Renal cortex interstitium (tissue), 15 donors: ENCODE measurements at places on chromosomes 4 and X. TPM values are rescaled to one million over a fixed set of nuclear protein-coding genes. Genes with fewer than 3 reads are reported as not detected.

GRCh38 chr4:48147621-48148020 is 13.6 kb upstream of the TXK start:
- DNase-seq: no peak

DNA sequence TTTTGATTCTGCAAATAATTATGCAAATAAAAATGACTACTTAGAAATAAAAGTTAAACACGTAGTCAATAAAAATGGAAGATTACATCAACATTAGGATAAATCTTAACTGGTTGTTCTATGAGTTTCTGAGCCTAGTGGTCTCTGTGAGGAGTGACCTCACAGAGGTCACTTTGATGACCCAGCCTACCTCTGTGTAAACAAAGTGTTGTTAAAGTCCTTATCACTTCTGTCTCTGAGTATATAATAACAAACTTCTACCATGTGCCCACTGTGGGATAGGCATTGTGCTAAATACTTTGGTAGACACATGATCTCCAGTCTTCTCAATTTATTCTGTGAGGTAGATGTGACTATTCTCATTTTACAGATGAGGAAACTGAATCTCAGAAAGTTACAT is 85.4 kb downstream of the PDE5A start:
- DNase-seq: no peak

GRCh38 chrX:150035531-150035930 is 97.2 kb upstream of the EOLA2 start:
- DNase-seq: no peak

MAGEA2B gene
- not detected for polyA plus RNA-seq

DNA sequence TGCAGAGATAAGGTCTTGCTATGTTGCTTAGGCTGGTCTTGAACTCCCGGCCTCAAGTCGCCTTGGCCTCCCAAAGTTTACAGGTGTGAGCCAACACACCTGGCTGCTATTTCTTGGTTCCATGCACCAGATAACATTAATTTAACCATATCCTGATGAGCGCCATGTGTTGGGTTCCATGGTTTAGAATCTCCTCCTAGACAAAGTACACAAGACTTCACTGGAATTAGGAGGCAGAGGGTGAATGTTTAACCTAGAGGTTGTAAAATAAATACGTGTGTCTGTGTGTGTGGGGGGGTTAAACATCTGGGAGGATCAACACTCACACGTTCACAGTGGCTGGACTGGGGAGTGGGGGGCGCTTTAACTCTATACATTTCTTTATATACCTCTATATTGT is 32.4 kb upstream of the SORCS2 start:
- no peak for DNase-seq
